ENCODE measurements at places on chromosomes 7 and 10. TPM values are rescaled to one million over a fixed set of nuclear protein-coding genes. Genes with fewer than 3 reads are reported as not detected.

The CPA4 gene
- total RNA-seq = 65.2 TPM

The CYP3A7 gene
- not detected for total RNA-seq

The GPER1 gene
- total RNA-seq = 0.07 TPM

The EPHA1 gene
- 38.9 TPM for total RNA-seq

The PCBD1 gene
- total RNA-seq = 60.3 TPM

The AOC1 gene
- total RNA-seq = not detected

The INA gene
- total RNA-seq = 1.5 TPM

The PCLO gene
- 4.0 TPM for total RNA-seq

The OR2A12 gene
- total RNA-seq = not detected

The DIP2C gene
- 4.7 TPM for total RNA-seq

The NPC1L1 gene
- total RNA-seq = not detected

The C10orf53 gene
- total RNA-seq = not detected

The ASNS gene
- total RNA-seq = 69.1 TPM

All from foreskin keratinocyte (primary cell).